ENCODE measurements at places on chromosomes 3 and 15.

- DNase-seq: no peak
Observed at GRCh38 chr3:73314151-73314951, 252.9 kb downstream of the EBLN2 start.

DNA sequence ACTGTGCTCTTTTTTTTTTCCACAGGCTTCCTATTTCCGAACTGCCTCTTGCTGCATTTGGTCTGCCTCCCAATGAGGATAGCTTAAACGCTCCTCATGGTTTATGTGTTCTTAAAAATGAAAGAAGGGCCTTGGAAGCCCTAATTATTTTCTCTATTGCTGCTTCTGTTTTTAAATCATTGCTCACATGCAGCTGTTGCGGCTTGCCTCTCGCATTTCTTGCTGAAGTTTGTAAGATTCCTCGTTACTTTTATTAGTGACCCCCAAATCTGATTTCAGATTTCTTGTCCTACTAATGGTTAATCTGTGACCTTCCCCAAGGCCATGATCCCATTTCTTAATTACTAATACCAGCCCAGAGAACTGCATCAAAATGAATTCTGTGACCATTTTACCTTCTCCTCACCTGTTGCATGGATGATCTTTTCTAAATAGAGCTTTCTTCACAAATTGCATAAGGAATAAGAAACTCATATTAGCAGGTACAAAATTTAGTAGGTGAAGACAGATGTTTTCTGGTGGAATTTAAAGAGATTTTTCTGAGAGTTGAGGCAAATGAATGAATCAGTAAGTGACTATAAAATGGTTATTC is 1.8 kb downstream of the UBE2E1 start:
- DNase-seq: no peak

- DNase-seq: no peak
Observed at GRCh38 chr15:74391582-74392450, 24.4 kb upstream of the CYP11A1 start.

GRCh38 chr3:128430731-128431130 is 36.0 kb downstream of the DNAJB8 start:
- no peak for DNase-seq

GRCh38 chr15:67109141-67110034 is 44.0 kb downstream of the SMAD3 start:
- no peak for DNase-seq

GRCh38 chr15:29826908-29827820 is 4.9 kb upstream of the TJP1 start:
- DNase-seq: no peak
